Fibroblast of skin of abdomen (primary cell): ENCODE measurements at places on chromosomes 1 and 21.

DNA sequence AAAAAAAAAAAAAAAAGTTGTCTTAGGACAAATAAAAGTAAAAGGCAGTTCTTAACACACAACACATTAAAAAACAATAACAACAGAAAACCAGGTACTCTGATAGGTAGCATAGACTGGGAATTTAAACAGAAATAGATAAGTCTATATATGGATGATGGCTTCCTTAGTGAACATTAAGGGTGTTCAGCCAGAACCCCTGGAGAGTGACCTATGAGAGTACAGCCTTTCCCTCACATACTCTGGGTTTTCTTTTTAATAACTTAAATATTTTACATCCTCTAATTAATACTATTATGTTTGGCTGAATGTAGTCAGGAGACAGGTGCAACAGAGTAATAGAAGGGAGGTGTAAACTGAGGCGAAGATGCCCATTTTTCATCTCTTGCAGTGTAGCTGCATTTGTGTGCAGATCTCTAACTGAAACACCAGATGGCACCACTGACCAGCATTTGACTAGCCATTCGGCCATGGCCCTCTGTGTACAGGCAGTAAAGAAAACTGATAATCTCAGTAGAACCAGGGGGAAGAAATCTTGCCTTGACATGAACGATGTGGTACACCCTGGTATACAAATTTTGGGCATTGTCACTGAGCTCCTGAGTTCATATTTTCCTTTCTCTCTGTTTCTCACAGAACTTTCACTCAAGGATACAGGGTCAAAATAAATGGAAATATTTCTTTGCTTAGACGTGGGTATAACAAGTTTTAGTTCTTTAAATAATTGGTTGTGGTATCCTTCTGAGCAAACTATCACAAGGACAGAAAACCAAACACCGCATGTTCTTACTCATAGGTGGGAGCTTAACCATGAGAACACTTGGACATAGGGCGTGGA lies 7.6 kb downstream of the TTF2 start:
- DNase-seq = peak; percentile 60

DNA sequence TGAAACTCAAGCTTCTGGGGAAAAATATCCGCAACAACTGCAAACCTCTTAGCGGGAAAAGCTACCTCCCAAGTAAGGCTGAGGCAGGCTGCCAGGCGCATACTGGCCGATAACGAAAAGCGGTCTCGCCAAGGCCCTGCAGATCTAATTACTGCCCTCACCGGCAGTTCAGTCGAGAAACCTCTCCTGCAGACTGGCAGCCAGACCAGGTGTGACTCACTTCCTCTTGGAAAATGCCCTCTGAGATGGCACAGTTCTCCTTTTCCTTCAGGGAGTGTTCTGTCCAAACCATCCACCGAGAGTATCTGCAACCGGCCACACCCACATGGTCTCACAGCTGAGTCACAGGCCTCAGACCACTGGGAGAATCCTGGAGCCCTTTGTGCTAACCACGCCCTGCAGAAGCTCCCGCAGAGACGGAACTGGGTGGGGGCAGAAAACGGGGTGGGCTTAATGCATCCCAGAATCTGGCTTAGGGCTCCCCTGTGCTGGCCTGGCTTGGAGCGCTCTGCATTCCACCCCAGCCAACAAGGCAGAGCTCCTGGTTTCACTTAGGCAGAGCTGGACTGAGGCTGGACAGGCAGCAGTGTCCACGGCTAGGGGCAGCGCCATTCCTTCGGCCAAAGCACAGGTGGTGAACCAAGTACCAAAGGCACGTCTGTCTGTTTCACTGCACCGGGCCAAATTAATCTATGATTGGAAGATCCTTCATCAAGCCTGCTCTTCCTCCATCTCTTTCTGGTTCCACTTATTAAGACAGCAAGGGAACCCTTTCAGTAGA lies 1.2 kb downstream of the S100A10 start:
- peak; percentile 85 for DNase-seq

DNA sequence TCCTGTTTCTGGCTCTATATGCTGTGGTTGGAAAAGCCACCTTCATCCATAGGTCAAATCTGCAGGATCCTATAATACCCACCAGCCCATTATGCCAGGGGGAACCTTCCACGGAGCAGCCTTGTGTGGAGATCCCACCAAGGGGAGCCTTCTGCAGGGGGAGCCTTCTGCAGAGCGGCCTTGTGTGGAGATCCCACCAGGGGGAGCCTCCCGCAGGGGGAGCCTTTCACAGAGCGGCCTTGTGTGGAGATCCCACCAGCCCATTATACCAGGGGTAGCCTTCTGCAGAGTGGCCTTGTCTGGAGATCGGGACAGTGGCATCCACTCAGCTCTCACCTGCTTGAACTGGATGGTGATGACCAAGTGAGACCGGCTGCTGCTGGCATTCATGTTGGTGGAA lies 85.3 kb downstream of the SCCPDH start:
- DNase-seq = no peak

DNA sequence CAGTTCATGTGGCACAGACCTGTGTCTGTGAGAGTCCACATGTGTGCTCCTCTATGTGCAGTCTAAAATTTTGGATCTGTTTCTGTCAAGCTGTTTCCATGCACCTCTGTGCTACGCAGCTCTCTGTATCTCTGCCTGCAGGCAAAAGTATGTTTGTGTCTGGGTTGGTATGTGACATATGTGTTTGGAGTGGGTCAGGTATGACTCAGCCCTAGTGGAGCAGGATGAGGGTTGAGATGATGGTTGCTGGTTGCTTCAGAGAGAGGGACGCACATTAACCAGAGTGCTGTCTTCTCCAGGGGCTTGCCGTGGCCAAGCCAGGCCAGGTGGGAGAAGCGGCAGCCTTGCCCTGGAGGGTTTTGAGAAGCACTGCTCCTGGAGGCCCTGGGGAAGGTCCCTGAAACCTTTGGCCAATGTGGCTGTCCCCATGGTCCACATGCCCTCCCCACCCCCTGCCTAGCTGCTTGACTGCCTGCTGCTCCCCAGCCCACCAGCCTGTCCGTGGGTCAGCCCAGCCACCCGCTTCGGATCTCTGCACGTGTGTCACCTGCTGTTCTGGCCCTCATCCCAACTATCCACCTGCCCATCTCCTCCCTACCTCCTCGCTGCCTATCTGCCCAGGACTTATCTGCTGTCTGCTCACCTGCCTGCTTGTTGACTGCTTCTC lies 4.1 kb upstream of the EVA1B start:
- DNase-seq = peak; percentile 68

DNA sequence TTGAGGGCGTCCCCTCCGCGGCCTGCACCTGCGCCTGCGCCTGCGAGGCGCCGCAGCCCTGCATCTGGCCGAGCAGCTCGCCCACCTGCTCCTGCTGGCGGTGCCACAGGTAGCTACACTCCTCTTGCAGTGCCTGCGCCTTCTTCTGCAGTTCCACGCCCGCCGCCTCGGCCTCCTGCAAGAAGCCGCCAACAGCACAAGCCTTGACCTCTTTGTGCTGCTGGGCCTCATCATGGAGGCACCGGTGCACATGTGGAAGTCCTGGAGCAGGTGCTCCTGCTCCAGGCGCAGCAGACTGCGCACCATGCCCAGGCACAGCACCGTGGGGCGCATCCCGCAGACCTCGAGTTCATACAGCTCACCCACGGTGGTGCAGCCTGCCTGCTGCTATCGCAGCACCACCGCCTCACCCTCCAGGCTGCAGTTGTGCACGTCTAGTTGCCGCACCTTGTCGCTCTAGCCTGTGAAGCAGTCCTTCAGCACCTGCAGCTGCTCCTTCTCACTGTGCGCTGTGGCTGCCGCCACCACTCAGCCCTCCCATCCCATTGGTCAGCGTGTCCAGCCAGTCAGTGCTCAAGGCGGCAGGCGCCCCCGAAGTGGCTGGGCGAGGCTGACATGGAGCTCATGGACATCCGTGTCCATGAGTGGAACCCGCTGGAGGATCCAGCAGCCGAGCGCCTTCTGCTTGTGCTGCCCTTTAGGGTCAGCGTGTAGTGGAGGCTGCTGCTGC lies 12.2 kb upstream of the CD2 start:
- DNase-seq = no peak

GRCh38 chr1:205091043-205091740 lies 6.9 kb upstream of the TMEM81 start:
- no peak for DNase-seq

- no peak for DNase-seq
Measured at GRCh38 chr1:172465617-172466016, 21.7 kb upstream of the PIGC start.

DNA sequence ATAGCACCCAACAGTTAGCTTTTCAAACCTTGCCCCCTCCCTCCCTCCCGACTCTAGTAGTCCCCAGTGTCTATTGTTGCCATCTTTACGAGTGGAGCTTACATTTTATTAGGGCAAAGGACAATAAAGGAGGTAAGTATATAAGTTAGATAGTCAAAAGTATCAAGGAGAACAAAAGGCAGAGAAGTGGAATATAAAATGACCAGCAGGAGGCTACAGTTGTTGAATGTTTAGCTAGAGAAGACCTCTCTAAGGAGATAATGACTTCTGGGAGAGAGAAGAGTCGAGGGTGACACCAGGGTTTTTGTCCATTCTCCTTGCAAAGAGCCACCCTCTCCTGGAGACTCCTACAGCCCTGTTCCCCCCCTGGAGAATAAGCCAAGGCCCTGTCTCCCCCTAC lies 48.7 kb downstream of the SYT6 start:
- DNase-seq = no peak

- no peak for DNase-seq
Measured at GRCh38 chr1:175129644-175129996, 62.0 kb downstream of the TNN start.

DNA sequence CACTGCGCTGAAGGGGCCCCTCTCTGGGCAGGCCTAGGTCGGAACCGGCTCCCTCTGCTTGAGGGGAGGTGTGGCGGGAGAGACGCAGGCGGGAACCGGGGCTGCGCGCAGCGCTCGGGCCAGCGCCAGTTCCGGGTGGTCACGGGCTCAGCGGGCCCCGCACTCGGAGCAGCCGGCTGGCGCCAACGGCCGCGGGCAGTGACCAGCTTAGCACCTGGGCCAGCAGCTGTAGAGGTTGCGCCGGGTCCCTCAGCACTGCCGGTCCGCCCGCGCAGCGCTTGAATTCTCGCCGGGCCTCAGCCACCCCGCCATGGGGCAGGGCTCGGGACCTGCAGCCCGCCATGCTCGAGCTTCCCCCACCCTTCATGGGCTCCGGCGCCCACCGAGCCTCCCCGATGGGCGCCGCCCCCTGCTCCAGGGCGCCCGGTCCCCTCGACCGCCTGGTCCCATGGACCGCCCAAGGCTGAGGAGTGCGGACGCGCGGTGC lies 254.6 kb downstream of the COL11A1 start:
- DNase-seq = no peak

GRCh38 chr1:30808067-30808662 lies 50.6 kb upstream of the LAPTM5 start:
- DNase-seq = no peak

DNA sequence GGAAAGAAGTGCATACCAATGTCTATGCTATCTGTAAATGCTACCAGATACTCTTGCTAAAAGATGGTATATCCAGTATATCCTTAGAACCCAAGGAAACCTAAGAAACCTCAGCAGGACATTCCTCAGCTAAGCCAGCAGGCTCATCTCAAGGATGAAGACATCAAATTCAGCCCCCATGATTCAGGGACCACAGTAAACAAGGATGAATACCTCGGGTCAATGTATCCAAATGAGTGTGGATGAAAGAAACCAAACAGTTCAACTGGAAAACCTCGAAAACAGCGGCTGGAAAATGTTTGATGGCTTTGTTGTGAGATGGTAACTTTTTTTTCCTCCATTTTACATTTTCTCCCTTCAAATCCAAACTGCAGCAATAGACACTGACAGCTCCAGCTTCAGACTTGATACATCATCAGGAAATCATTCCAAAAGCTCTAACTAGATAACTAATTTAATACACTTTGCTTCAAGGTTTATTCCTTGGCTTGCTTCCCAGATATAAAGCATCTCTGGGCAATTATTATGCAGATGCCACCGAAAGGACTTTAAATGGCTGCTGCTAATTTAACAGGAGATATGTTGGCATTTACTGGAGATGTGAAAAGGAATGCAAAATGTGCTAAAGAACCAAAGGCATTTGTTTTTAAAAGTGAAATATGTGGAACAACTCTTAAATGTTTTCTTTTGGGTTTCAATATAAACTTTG lies 73.6 kb downstream of the SMYD2 start:
- peak; percentile 48 for DNase-seq

GRCh38 chr1:200642481-200642880 lies 21.9 kb upstream of the KIF14 start:
- DNase-seq = no peak

DNA sequence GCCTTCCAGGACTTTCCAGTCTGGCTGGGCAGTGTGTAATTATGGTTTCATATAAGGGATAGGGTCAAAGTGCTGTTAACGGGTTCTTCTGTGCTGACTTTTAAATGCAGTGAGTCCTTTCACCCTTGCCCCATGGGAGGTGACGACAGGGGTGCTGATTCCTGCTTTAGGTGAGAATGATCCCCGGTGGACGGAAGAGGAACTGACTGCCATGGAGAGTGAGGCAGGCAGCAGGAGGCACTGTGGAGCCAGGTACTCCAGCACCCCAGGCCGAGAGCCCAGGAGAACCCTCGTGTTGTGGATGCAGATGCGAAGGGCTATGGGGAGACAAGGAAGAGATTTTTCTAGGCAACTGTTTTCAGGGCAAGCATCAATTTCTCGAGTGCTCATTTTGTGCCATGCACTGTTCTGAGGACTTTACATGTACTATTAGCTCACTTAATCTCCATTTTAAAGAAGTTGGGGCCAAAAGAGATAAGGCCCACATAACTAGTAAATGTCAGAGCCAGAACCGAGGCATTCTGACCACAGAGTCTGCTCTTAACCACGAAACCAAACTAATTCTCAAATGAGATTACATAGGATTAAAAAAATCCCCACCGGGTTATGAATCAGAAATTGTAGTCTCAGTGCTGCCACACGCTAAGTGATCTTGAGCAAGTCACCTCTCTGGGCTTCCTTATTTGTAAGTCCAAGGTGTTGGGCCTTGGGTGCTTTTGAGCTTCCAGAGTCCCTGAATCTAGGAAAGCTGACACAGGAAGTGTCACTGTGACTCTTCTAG lies 28.2 kb downstream of the STPG1 start:
- peak; percentile 56 for DNase-seq

DNA sequence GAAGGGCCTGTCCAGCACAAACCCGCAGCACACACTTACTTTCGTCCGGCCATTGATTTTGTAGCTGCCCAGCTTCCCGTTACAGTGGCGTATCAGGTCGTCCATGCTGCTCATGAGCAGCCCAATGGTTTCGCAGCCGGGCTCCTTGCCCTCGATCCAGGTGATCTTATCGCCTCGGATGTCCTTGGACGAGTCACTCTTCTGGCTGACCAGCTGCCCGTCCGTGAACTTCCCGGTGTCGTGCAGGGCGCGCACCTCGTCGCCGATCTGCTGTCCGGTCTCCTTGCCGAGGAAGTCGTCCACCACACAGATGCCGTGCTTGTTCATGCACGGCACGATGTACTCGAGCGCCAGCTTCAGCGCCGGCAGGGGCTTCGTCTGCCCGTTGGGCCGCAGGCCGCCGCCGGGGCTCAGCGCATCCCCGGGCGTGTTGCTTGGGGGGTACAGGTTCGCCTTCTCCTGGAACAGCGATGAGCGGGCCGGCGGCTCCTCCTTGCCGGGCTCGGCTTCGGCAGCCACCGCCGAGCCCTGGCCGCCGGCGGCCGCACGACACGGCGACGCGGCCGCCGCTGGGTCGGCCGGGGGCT lies 1.0 kb downstream of the EGLN1 start:
- peak; percentile 33 for DNase-seq
